ENCODE measurements at places on chromosomes 2 and 18.

GRCh38 chr2:188765522-188766470 is 208.4 kb upstream of the COL3A1 start:
- no peak for DNase-seq

- no peak for DNase-seq
These were observed 159.0 kb downstream of the MYO3B start for GRCh38 chr2:170336916-170337315.

DNA sequence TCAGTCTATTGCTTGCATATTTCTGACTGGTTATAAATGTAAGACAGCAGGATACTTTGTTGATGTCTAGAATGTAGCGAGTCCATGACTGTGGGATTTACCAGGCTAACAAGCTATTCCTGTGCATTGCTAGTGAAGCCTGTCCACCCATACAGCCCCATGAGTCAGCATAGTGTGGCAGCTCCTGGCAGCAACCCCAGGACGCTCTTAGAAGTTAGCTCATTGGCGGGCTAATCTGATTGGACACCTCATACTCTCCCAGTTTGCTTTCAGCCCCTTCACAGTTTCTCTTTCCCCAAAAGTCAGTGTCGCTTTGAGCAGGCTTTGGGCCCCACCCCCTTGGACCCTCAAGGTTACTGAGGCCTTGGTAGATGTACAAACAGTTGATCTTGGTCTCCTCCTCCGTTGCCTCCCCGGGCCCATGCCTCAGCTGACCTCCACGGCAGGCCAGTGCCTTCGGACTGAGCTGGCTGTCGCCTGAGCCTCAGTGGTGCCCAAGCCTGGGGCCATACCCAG is 48.0 kb downstream of the COA5 start:
- no peak for DNase-seq

DNA sequence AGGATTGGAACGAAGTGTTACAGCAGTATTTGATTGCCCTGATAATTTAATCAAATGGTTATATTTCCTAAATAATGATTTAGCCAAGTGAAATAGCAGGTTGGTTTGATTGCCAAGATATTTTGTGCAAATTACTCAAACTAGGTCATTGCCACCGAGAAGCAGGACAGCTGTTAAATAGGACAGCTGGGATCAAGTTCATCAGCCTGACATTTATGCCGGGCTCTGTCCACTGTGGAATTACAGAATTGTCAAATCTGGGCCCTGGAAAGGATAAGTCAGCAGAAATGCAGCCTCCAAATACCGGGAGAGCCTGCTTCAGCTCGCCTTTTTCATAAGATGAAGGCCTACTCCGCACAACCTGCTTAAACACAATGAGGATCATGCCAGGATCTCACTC is 73.9 kb upstream of the RPL31 start:
- no peak for DNase-seq

GRCh38 chr2:30239308-30239985 is 8.1 kb downstream of the LBH start:
- no peak for DNase-seq

DNA sequence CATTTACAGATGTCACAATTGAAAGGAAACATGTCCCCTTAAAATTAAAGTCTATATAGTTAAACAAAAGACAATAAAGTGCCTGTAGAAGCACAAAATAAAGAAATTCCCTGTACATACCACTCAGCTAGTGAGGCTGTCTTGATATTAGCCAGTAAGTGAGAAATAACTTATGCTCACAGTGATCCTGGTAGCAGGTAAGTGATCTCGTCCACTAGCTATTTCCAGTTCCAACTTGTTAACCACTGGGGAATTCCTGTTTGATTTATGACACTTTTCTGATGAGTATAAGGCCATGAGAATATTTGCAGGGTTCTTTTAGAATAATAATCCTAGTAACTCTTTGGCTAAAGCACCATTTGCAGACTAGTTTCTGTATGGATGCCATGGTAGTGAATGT is 127.9 kb upstream of the PGAP1 start:
- no peak for DNase-seq

GRCh38 chr2:26284132-26284531 is 39.4 kb downstream of the HADHB start:
- no peak for DNase-seq

- no peak for DNase-seq
These were observed 2.4 kb upstream of the ARID5A start for GRCh38 chr2:96534141-96534540.

GRCh38 chr2:18268400-18268799 is 292.1 kb downstream of the RDH14 start:
- DNase-seq, result no peak

- no peak for DNase-seq
These were observed 160.1 kb downstream of the ALK start for GRCh38 chr2:29761278-29761677.

DNA sequence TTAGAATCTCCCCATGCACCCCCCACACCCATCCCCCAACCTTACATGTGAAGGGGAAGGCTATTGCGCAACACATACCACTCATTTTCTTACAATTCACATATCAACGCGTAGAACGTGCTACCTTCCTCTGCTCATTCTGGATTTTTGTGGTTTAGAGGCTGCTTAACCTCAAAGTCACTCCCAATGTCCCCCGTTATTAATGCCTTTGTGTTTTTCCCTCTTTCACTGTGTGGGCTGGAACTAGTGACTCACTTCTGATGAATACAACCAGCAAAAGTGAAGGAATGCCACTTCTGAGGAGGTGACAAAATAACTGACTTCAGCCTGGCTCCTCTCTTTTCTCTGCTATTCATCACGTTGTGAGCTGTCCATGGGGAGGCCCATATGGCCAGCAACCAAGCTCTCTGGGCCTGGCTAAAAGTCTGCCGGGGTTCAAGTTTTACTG is 342.5 kb upstream of the NXPH2 start:
- no peak for DNase-seq

DNA sequence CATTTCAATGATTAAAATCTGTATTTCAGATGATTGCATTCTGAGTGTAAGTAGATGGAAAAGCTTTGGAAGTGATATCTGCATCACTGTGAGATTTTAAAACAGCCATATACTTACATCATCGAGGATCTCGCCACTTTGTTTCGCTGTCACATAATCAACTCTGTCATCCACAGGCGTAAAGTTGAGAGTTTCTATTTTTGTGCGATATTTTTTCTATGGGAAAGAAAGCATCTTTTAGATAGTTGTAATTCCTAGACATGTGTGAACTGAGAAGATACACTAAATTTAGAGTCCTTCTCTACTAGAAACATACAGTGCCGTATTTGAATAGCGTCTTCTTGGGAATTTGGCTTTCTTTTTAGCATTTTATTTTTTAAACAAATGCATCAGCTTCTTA is 158.8 kb downstream of the RIF1 start:
- no peak for DNase-seq

DNA sequence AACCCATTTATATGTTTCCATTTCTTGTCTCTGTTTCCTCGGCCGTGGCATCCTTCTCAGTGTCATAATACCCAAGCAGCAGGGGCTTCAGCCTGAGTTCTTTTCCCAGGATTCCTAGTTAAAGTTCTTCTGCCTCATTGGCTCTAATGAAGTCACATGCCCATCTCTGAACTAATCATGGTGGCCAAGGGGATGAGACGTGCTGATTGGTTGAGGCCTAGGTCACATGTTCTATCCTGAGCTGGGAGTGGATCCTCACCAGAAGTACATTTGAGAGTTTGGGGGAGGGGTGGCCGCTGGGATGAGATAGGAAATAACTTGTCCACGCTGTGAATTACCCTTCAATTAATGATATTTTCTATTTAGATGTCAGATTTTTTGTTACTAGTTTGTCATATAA is 3.8 kb upstream of the UGT1A5 start:
- DNase-seq, result no peak

DNA sequence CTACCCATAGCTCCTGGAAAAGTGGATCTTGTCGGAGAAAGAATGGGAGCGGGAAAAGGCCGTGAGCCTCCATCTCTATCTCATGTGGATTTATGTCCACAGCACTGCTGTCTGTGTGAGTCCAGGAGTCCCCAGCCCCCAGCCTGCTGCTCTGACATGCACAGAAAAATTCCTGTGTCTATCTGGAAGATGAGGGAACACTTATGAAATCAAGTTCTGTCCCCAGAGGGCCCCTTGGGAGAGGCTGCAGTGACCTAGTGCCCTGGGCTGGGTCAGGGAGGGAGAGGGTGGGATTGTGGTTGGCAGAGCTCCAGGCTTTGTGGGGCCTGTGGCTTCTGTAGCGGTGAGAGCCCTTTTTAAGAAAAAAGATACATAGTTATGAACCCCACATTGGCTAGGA is 37.6 kb downstream of the HJURP start:
- DNase-seq, result no peak
